T1000 (cell line): ENCODE measurements at places on chromosomes 1 and 21.

- DNase-seq: peak; percentile 29
These were observed 75.7 kb upstream of the F3 start for GRCh38 chr1:94617134-94617805.

DNA sequence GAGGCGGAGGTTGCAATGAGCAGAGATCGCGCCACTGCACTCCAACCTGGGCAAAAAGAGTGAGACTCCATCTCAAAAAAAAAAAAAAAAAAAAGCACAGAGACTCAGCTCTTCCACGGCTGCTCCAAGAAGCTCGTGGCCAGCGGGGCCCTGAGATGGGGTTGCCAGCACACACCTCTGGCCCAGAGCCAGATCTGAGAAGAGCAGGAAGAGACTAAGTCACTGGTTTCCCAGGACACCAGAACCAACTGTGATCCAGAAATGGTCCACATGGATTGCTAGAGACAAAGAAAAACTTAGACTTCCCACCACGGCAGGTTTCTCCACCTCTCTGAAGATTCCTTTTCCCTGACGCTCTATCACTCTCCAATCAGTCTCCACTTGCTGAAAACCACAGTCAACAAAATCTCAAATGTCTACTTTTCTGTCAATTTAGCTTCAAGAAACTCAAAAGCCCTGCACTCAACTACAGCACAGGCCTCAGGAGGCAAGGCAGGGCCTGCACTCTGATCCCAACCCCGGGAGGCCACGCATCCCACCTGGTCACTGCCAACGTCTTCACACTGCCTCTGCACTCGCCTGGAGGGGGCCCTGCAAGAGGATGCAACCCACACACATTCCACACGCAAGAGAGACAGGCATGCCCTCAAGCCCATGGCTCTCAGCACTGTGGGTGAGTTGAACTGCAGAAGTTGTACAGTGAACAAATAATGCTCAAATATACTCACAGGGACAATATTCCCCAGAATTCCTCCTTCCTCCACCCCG is 79.0 kb downstream of the NPHP4 start:
- no peak for DNase-seq

DNA sequence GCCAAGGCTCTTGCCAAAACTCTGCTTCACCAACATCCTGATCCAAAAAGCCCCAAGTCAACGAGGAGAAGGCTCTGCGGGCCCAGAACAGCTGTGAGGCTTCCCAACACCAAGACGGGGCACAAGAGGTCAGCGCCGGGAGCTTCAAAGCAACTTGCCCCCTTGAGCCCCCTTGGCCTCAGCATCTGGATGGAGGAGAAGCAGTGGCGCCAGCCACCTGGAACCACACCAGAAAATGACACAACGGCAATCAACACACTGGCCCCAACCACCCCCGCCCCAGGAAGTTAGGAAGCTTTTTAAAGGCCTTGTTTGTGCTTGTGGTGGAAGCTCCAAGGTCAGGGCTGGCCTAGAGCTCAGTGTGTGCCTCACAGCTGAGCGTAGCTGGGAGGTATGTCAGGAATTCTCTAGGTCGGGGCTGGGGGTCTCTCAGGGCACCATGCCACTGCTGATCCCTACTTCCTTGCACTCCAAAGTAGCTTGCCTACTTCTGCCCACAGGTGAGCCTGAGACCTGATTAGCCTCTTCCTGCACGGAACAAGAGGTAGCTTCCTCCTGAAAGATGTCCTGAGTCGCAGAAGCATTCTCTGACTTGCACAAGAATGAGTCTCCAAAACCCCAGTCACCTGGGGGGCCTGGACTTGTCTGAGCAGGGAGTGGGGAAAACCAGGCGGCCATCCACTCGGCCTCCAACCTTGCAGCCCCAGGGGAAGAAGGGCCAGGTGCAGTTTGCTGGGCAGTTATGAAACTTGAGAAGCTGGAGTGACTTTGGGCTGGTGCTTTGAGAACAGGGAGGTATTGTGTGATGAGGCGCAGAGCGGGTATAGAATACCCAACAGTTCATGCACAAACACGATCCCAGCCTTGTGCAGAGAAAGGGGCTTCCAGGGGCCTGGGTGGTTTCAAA is 9.7 kb upstream of the SRP9 start:
- no peak for DNase-seq

- no peak for DNase-seq
These were observed 122.5 kb upstream of the ETS2 start for GRCh38 chr21:38683222-38683621.

DNA sequence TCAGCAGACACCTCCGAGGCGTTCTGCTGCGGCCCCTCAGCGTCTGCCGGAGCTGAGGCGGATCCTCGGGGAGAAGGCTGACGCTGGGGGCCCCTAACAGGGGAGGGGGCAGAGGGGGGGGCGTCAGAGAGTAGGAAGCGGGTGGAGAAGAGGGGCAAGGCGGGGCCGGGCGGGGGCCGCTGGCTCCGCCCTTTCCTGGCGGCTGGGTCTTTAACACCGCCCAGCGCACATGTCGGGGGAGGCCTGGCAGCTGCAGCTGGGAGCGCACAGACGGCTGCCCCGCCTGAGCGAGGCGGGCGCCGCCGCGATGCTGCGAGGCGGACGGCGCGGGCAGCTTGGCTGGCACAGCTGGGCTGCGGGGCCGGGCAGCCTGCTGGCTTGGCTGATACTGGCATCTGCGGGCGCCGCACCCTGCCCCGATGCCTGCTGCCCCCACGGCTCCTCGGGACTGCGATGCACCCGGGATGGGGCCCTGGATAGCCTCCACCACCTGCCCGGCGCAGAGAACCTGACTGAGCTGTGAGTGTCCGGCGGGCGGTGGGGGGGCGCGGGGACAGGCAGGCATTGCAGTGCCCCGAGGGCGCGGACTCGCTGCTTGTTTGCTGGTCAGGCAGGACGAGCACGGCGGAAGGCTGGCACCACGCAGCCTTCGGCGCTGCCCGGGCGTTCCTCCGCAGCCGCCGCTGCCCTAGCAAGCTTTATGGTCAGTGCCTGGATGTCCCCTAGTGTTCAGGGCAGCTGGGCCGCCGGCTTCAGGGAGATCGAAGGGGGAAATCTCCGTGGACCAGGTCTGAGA is at the start of gene NTRK1:
Gene NTRK1, plus strand, starts transcription at position 238 of the 796 bp plus-strand sequence. Its CDS starts 70 bp downstream, at position 308.
- no peak for DNase-seq

DNA sequence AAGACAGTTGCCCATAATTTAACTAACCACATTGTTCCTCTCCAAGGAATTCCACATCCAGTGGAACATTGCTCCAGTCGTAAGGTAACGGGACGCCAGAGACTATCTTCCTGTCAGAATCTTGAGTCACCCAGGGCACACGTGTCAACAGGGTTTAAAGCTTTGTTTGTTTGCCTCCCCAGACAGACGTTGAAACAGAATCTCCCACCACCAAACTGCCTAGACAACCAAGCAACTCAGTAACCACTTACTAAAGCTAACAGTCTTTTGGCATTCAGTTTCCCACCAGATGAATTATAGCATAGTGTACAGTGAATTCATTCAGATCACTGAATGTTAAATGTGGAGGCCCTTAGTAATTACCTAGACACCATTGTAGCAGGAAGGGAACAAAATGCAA is 439.5 kb downstream of the PLPP3 start:
- no peak for DNase-seq

DNA sequence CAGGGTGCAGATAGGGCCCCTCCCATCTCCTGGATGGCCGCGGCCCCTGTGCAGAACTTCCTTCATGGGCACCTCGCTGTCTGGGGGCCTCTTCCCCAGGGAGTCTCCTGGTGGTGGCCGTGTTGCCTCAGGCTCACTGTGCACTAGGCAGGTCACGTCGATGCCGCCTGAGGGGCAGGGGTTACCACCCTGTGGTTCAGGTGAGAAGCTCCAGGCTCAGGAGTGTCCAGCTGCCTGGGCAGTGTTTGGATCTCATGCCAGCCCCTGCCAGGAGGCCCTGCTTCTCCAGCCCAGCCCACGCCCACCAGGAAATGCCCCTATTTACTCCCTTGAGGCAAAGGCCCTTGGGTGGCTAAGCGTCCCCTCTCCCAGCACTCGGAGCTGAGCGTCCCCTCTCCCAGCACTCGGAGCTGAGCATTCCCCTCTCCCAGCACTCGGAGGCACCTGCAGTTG is 2.1 kb downstream of the ITGB2 start:
- no peak for DNase-seq

- no peak for DNase-seq
These were observed 90.6 kb downstream of the TRIM11 start for GRCh38 chr1:228315945-228316588.

GRCh38 chr1:18778437-18778836 is 81.0 kb downstream of the TAS1R2 start:
- DNase-seq: no peak

DNA sequence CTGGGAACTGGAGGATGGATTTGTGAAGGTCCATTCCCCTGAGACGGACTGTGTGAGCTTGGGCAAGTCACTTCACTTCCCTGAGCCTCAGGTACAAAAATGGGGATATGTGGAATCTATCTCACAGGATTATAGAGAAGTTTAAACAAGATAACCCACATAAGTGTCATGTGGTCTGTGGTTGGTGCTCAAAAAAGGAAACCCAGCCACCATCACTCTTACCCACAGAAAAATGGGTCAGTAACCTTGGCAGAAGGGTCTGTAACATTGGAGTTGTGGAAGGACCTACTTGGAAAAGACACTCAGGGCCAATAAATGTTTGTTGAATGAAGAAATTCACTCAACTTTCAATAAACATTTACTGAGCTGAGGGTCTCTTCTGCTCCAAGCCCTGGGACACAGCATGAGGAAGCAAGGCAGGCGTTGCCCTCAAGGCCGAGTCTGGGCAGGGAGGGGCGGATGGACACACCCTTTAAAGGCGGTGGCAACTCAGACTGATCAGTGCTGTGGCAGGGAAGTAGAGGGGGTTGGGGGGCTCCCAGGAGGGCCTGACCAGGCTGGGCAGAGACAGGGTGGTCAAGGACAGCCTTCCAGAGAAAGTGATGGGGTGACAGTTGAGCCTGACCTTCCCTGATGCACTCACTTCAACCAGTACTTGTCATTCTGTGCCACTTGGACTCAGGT is 66.7 kb upstream of the ACOT11 start:
- no peak for DNase-seq

DNA sequence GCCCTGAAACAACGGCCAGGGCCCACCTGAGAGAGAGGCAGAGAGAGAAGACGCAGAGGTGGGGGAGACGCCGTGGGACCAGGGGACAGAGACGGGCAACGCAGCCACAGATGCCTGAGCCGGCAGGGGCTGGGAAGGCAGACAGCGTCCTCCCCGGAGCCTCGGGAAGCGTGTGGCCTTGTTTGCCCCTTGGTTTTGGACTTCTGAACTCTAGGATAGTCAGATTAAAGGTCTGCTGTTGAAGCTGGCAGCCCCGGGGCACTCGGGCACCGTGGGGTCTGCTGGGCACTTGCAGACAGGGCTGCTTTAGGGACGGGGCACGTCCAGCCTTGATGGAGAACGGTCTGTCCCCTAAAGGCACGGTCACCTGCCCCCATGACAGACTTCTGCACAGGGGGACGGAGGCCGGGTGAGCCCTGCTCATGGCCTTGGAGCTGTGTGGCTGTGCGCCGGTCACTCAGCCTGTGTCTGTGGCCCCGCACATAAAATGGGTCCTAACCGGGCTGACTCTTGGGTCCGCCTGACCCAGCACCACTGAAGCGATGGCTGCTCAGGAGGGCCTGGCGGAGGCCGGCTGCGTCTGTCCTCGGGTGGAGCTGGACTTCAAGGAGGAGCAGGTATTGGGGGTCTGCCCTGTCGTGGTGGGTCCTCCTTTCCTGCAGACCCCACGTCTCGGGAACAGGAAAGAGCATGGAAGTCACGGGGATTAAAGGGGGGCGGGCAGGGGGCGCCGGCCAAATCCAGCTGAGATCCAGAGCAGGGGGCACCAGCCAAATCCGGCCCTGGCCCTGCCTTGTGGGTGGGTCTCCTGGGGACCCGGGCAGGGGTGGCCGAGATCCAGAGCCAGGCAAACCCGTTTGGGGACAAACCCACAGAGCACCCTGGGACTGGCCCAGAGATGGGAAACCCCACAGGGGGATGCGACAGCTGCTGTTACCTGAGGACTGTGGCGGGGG is 9.6 kb upstream of the RNF223 start:
- no peak for DNase-seq

DNA sequence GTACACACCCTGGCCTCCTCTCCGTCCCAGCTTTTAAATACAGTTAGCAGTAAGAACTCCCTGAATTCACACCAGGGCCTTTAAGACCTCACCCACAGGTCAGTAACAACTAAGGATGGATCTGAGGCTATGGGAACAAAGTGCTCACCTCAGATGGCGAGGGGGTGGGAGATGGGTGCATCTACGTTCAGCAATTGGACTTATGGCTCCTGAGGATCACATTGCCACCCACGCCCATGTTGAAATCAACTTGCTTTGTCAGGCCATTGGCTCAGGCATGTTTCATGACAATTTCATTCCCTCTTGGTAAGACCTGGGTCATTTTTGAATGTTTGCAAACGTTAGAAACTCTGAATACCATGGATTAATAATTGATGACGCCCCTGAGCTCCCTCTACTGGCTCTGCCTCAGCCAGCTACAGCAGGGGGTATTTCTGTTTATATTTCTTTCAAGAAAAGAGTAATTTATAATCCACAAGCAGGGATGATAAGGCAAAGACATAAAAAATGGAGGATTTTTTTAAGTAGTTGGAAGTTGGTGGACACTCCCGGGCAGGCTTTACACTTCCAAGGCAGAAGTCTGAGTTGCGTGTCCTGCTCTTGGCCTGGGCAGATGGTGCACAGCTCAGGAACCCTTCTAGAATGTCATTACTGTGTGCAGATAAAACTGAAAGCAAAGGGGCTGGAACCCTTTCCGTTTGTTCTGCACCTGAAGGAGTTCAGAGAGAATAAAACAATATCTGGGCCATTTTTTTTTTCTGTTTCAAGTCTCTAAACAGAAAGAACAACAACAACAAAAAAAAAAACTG is 13.7 kb upstream of the LBR start:
- no peak for DNase-seq

DNA sequence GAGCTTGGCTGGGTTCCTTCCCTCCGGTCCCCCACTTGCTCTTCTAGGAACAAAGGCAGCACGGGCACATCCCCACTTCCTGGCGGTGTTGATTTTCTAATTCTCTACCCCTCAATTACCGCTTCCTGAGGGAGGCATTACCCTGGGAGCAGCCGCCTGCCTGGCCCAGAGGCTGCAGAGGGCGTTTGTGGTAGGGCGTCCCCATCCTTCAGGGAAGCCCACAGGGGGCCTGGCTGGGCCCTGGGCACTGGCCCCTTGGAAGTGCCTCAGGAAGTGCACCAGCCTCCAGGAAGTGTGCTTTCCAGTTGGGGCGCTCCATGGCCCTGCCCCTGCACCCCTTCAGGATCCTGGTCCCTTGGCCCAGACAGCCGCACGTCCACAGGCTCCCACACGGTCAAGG is 42.1 kb upstream of the CASZ1 start:
- no peak for DNase-seq

GRCh38 chr1:219527994-219528393 is 84.9 kb downstream of the ZC3H11B start:
- DNase-seq: no peak

DNA sequence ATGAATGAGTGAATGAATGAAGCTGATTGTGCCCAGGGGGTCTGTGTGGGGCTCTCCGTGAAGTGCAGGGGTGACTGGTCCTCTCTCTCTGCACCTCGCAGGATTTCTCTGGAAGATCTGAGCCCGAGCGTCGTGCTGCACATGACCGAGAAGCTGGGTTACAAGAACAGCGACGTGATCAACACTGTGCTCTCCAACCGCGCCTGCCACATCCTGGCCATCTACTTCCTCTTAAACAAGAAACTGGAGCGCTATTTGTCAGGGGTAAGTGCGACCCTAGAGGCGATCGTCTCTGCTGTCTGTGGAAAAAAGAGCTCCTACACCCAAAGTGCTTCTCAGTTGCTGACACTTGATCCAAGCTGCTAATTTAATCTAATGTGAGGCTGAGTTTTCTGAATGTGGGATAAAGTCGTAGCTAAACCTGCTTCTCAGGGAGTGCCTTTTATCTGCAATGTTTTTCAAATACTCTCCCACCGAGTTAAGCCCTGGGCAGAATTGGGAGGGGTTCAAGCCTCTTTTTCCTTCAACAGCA is 101.7 kb downstream of the HUNK start:
- DNase-seq: no peak

GRCh38 chr1:1625824-1626206 is 6.2 kb upstream of the MMP23B start:
- no peak for DNase-seq
